ENCODE measurements at places on chromosomes 13 and 19.

GRCh38 chr13:52599037-52599847 is 43.0 kb upstream of the HNRNPA1L2 start:
- DNase-seq = peak; percentile 62

GRCh38 chr13:111213964-111214726 is 99.0 kb downstream of the ARHGEF7 start:
- peak; percentile 29 for DNase-seq

DNA sequence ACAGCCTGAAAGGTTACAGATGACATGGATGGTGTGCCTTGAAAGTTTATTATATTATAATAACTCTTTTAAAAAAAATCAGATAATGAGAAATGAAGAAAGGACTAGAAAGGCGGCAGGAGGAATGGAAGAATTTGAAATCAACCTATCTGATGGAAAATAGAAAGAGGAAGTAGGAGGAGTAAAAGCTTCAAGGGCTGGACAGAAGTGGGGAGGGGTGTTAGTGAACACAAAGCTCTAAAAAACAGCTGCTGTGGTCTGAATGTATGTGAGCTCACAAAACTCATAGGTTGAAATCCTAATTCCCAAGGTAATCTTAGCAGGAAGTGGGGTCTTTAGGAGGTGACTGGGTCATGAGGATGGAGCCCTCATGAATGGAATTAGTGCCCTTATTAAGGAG is 19.5 kb downstream of the CCDC70 start:
- no peak for DNase-seq

DNA sequence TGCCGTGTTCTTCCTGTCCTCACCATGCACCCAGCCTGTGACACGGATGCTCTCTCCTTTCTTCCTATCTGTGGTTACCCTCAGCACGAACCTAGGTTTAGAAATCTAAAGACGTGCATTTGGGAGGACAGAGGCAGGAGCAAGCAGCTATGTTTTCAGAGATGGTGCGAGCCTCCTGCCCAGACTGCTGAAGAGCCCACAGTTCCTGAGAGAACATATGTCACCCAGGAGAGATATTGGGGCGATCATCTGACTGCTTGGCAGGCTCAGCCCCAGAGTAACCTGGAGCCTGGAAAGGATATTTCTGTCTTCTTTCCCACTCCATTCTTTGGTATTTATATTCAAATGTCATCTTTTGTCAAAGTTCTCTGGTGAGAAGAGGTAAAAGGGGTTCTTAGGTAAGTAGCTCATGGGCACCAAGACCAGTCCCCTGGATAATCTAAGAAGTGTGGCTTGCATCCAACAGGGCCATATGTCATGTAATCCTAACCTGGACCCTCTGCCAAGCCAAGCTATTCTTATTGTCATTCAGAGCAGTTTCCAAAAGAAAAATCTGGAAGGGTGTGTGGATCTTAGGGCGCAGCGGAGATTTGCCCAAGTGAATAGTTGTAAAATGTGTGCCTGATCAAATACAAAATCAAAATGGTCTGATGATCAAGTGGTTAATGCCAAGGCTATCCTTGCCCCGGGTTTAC is 59.5 kb downstream of the FGF9 start:
- no peak for DNase-seq

GRCh38 chr19:2613507-2614295 is 88.8 kb downstream of the GNG7 start:
- peak; percentile 45 for DNase-seq

GRCh38 chr13:112481458-112481857 is 105.3 kb downstream of the SPACA7 start:
- no peak for DNase-seq

DNA sequence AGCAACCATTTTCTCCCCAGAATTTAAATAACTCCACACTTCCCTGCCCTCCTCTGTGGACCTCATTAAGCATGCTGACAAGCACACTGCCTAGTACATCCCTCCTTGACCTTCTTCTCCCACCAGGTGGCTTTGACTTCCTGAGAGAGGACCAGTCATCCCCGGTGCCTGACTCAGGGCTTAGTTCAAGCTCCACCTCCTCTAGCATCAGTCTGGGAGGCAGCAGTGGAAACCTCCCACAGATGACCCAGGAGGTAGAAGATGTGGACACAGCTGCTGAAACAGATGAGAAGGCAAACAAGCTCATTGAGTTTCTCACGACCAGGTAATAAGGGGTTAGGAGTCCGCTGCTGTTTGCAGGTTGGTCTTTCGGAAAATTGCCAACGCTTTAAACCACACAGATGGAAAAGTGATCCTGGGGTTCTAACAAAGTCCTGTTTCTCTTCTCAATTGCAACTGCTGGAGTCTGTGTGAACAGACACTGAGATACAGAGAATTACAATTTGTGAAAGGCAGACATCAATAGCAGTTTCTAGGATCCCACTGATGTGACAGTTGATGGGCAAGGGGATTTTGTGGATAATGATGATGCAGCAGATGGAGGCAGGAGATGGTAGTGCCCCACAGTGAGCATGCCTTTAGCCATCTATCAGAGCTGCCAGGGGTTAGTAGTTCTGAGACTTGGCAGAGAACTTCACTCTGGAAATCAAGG is 86.7 kb downstream of the ZAR1L start:
- peak; percentile 78 for DNase-seq

GRCh38 chr13:99003851-99004471 is 26.1 kb upstream of the DOCK9 start:
- peak; percentile 56 for DNase-seq

GRCh38 chr13:90448466-90449037 is 898.9 kb upstream of the MIR17HG start:
- DNase-seq = peak; percentile 1

DNA sequence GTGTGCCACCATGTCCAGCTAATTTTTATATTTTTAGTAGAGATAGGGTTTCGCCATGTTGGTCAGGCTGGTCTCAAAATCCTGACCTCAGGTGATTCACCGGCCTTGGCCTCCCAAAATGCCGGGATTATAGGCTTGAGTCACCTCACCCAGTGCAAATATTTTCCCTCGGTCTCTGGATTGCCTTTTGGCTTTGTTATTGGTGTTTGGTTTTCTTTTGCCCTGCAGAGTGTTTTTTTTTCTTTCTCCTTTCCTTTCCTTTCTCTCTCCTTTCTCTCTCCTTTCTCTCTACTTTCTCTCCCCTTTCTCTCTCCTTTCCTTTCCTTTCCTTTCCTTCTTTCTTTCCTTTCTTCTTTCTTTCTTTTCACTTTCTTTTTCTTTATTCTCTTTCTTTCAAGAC is 33.2 kb downstream of the KDM4B start:
- no peak for DNase-seq

GRCh38 chr13:50015258-50015657 is at the start of gene KCNRG:
Gene KCNRG (plus strand): TSS chr13:50015444. CDS start chr13:50015494, 50 bp downstream.
- DNase-seq = peak; percentile 55

GRCh38 chr19:49676784-49677230 is 264 bp upstream of the PRMT1 start:
- peak; percentile 100 for DNase-seq

DNA sequence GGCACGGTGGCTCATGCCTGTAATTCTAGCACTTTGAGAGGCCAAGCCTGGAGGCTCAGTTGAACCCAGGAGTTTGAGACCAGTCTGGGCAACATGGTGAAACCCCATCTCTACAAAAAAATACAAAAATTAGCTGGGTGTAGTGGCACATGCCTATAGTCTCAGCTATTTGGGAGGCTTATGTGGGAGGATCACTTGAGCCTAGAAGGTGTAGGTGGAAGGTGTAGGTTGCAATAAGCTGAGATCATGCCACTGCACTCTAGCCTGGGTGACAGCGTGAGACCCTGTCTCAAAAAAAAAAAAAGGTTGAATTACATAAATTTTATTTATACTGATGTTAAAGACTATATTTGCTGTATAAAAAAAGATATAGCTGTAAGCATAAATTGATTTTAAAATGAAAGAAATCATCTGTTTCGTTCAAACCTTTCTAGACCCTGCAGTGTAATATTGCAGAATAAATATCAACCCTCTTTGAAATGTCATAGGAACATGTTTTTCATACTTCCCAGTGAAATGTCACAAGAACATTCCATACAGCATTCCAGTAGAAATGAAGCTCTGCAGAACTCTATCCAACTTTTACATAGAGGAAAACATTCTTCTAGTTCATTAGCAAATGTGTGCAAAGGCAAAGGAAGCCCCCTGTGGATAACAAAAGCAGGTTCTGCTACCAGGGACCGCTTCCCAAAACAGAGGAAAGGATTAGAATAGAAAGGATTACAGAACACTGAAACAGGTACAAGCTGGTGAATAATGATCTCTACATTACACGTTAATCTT is 76.0 kb downstream of the CAB39L start:
- DNase-seq = peak; percentile 24

All from lung microvascular endothelial cell (primary cell).